ENCODE measurements at places on chromosomes 16 and 17.

DNA sequence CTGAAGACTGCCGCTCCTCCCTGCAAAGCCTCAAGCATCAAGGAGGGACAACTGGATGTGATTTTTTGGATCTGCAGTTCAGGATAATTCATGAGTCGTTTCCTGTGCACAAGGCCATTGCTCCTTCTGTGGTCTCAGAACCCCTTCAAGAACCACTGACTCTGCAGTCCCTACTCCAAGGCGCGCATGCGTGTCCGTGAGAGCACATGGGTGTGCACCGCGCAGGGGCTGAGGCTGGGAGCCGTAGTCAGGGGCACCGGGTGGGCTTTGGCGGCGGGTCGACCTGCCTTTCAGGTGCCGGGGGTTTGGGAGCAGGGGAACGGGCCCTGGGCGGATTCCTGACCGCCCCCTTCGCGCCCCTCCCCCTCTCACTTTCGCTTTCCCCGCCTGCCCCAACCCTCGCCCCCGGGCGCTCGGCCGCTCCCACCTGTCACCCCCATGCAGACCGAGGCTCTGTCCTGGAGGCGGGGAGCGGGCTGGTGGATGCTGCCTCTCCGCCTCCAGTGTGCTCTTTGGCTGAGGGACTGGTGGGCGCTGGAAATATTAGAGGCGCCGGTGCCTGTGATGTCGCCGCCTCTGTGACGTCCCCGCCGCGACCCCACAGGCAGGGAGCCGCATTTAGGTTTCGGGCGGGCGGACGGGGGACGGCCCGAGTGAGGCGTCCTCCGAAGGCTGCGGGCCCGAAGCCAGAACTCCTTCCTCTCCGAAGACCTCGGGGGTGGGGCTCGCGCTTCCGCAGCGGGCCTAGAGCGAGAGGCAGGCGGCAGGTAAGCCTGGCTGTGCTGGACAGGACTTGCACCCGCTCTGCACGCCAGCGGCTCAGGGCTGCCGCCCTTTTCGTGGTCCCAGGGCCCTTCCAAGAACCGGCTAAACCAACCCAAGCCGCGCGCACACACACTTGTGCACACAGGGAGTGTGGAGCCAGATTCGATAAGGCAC, at the start of gene SPATA32:
Gene SPATA32 (minus strand): TSS at position 518 of the 939 bp plus-strand sequence. CDS start 78 bp downstream, at position 440.
- no peak for DNase-seq

GRCh38 chr17:38872671-38873385, 3.0 kb downstream of the LASP1 start:
- DNase-seq, result no peak

GRCh38 chr16:51450909-51451308, 299.8 kb upstream of the SALL1 start:
- no peak for DNase-seq

DNA sequence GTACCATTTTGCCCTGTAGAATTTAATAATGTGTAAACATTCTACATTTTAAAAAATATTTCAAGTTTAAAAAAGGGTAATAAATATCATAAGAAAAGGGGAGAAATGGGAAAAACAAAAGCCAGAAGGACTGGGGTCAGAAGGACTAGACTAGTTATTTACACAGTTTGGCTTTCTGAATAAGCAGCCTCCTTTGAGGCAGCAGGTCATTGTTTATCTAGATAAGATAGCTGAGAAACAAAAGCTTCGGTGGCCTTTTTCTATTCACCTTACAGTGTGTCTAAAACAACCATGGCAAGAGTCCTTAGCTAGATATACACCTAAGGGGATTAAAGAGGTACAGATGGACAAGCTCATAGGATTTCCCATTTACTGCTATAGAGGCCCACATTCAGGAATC, 396.5 kb upstream of the PMFBP1 start:
- DNase-seq, result no peak

DNA sequence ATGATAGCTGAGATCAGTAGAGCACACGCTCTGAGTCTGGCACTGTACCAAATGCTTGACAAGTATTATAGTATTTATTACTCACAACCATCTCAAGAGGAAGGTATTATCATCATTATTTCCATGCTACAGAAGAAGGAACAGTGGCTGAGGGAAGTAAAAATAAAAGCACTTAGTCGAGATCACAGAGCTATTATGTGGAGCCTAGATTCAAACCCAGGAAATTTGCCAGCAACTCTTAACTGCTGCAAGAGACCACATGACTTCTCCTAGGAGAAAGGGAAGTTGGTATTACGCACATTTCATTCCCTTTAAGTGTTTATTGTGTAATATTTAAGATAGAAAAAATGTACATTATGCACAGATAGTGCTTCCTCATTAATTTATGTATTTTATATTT, 1.0 kb upstream of the RHOT1 start:
- DNase-seq, result no peak

DNA sequence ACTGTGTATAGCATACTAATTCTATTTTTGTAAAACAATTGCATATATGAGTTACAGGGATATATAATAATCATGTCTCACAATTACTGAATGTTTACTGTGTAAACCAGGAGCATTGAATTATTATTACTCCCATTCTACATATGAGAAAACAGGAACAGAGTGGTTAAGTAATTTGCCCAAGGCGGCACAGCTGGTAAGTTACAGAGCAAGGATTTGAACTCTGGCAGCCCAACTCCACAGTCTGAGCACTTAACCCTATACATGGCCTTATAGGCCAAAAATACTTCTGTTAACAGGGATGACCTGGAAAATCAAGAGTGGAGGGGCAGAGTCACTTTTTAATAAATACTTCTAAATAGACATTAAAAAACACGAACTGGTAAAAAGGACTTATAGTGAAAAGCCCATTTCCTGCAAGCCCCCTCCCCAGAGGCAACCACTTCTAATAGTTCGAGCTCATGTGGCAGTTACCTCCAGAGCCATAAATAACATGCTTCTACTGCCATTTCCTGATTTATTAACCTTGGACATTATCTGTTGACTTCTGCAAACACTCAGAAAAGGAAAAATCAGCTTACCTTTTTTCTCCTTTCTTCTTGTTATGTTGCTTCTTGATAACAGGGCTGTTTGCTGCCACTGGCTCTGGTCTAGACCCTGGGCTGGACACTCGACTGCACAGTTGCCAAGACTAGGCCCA, 22.1 kb upstream of the ADGRG1 start:
- DNase-seq, result no peak

GRCh38 chr17:62744259-62744658, 63.9 kb downstream of the MARCHF10 start:
- no peak for DNase-seq

GRCh38 chr17:2122641-2123302, 67.9 kb downstream of the HIC1 start:
- no peak for DNase-seq

DNA sequence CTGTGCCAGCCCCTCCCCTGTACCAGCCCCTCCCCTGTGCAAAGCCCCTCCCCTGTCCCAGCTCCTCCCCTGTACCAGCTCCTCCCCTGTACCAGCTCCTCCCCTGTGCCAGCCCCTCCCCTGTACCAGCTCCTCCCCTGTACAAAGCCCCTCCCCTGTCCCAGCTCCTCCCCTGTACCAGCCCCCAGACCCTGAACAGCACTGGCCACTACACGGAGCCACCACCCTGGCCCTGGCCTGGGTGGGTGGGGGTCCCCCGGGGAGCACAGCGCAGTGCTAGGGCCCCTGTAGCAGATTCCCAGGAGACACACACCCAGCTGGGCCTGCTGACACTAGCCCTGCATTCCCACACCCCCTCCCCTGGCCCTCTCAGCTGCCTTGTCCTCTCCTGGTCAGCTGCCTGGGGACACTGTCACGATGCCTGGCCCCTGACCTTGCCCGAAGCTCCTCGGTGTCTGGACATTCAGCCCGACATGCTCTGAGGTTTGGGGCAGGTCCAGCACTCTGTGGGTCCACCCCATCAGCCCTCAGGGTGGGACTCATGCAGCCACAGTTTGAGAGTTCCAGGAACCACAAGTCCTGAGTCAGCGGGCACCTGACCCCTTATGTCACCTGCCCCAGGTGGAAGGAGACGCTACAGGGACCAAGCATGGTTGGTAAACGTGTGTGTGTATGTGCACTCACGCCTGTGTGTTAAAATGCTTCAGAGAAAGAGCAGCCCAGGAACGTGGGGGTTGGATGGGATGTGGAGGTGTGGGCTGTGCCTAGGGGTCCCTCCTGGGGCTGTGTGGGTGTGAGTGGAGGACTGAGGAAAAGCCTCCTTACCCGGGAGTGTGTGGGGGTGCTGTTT, 114.2 kb downstream of the METRNL start:
- no peak for DNase-seq

GRCh38 chr17:8397636-8398035, at the start of gene RNF222:
RNF222 (minus strand) TSS chr17:8397827; CDS start chr17:8393461, 4,366 bp downstream.
- no peak for DNase-seq

DNA sequence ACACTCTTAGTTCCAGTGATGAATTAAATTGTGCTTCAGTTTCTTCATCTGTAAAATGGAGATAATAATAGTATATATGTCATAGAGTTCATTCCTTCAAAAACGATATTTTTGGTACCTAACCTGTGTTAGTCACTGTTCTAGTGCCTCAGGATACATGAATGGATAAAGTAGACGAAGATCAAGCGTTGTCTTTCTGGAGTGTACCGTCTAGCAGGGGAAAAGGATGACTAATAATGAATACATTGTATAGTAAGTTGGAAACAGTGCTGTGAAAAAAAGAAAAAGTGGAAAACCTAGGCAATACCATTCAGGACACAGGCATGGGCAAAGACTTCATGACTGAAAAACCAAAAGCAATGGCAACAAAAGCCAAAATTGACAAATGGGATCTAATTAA, 8.6 kb downstream of the KRT10 start:
- DNase-seq, result no peak

GRCh38 chr16:410516-411178, 9.0 kb downstream of the DECR2 start:
- no peak for DNase-seq

DNA sequence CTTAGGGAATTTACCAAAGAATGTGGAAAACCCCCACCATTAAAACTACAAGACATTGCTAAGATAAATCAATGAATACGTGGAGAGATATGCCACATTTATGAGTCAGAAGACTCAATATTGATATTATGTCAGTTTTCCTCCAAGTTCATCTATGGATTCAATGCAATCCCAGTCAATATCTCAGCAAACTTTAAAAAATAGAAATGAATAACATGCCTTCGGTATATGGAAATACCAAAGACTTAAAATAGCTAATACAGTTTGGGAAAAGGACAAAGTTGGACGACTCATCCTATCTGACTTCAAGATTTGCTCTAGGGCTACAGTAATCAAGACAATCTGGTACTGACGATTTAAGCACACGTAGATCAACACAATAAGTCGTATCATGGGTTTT, 31.2 kb downstream of the PIK3R5 start:
- DNase-seq, result no peak

- DNase-seq, result no peak
Measured at GRCh38 chr17:17164676-17165075, 41.5 kb downstream of the PLD6 start.
